Effector CD8-positive, alpha-beta T cell (primary cell): ENCODE measurements at places on chromosomes 7 and 10.

DNA sequence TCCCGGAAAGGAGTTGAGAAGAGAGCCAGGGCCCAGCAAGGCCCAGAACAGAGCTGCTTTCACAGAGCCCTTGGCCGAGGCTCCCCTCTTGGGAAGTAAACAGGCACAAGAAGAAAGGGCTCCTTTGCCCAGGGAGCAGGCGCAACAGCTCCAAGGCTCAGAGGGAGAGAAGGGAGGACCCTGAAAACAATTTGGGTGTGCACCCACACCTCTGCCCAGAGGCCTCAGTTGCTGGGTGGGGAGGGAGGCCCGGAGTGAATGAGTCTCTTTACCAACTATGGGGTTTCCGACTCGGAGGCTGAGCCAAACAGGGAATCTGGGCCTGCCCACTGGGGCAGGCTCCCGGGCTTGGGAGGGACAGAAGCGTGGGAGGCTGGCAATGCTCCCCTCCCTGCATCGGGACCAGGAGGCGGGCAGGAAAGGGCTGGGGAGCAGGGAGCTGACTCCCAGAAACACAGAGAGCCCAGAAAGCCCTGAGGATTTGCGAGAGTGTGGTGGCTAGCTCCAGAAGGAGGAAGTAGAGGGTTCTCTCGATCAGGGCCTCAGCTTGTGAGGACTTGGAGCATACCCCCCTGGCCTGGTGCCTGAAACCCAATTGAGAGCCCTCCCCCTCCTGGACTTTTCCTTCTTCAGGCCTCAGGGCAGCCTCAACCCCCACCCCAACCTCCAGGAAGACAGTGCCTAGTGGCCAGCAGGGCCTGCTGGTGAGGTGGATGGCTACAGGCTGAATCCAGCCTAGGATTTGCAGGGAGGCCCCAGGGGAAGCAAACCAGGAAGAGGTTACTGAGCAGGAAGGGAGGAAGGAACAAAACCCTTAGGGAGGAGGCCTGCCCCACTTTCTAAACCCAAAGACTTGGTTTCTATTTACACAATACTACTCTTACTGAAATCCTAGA lies 6.2 kb downstream of the C10orf105 start:
- no peak for DNase-seq

- no peak for DNase-seq
Observed at GRCh38 chr10:103120977-103121735, 71.9 kb downstream of the NT5C2 start.

GRCh38 chr7:121187222-121187621 lies 141.6 kb upstream of the WNT16 start:
- no peak for DNase-seq

DNA sequence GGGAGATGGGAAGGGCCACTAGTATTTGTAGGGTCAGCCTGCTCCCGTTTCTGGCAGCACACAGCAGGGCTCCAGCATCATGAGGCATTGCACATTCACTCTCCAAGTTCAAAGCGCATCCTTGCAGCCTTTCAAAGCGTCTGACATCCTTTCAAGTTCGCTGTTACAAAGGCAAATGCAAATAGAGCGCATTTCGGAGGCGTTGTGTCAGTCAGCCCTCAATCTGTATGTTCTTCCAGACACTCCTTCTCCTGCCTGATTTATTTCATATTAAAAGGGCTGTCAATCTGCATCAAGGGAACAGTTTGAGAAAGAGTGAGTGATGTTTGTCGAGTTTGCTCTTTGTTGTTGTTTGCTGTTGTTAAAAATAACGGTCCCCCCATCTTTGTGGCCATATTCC lies 188.5 kb downstream of the SNX10 start:
- no peak for DNase-seq

- no peak for DNase-seq
Observed at GRCh38 chr7:96243241-96243640, 78.7 kb downstream of the SLC25A13 start.

GRCh38 chr7:13336227-13336626 lies 648.8 kb downstream of the ARL4A start:
- DNase-seq, result no peak

DNA sequence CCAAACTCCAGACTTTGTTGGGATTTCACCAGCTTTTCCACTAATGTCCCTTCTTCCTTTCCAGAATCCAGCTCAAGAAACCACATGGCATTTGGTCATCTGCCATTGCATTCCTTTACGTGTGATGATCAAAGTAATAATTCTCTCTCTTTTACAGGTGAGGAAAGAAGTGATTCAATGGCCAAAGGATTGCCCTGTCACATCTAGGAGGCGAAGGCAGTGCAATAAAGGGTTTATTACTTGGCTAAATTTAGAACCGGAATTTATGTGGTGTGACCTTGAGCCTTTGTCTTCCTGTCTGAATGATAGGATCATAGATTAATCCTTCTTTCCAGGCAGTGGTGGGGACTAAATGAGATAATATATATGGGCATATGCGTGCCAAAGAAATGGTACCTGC lies 58.3 kb upstream of the COBL start:
- no peak for DNase-seq

GRCh38 chr7:134891262-134891695 lies 95.0 kb upstream of the AGBL3 start:
- no peak for DNase-seq

DNA sequence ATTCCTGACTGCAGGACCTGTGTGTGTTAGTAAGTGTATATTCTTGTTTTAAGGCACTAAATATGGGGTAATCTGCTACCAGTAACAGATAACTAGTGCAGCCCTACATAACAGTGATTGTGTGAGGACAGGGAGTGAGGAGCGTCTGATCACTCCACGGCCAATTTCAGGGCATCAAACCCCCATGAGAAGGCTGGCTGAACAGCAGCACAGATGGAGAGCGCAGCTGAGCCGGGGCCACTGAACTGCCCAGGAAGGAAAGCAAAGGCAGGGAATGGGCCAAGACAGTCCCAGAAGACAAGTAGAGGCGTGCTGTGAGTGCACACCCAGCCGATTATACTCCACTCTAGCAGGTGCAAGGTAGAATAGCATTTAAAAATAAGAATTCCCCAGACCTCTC lies 157.1 kb upstream of the CHST15 start:
- no peak for DNase-seq

- DNase-seq, result no peak
Observed at GRCh38 chr10:109071539-109071938, 851.8 kb downstream of the XPNPEP1 start.

GRCh38 chr10:96228408-96228994 lies 42.9 kb downstream of the BLNK start:
- DNase-seq, result no peak

DNA sequence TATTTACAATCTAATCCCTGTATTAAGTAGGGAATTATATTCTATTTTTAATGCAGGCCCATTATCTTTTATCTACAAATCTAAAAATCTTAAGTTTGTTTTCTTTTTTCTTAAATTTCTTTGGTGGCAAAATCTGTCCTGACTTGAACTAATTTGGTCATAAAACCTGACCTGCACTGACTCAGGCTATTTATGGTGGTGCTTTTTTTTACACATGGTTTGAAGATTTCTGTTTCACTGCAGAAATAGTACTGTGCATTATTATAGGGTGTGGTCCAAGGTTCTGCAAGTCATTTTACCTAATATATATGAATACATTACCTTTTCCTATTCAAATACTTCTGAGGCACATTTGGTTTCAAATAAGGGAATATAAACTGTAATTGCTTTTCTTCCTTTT lies 137.0 kb downstream of the CD36 start:
- DNase-seq, result no peak

DNA sequence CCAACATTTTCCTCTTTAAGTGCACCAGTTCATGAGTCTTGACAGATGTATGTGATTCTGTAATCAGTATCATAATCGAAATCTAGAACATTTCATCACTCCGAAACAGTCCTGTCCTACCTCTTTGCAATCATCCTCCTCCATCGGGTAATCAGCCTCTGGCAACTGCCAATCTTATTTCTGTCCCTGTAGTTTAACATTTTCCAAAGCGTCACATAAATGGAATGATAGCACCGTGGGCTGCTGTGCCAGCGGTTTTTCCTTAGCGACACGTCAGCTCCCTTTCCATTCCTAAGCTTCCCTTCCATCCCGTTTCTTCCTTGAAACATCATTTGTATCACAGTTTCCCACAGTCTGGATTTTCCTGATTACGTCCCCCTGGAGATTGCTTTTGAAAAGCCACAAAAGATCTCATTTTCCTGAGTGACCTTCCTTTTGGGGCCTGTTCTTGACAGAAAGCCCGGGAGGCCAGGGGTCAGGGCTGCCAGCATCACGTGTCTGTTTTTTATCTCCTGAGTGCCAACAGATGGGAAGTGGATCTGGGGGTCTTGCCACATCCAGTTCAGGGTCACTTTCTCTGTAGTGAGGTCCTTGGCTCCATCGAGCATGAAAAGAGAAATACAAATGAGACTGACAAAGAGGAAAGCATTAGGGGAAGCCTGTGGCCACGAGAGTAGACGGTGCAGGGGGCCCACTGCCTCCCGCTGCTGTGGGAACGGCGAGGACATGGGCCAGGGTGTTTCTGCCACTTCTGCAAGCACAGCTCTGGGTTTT lies 31.6 kb downstream of the TMEM120A start:
- no peak for DNase-seq

- no peak for DNase-seq
Observed at GRCh38 chr10:104041891-104042535, 43.7 kb downstream of the COL17A1 start.

DNA sequence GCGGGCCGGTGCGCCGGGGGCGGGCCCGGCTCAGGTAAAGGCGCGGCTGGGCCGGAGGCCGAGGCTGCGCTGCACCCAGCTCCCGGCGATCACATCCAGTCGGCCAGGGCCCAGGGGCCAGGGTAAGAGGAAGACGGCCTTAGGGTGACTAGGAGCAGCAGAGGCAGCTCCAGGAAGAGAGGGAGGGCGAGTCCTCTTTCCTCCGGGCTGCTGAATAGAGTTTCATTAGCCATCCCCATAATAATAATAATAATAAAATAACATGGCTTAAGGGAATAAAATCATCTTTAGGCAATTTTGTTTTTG lies 44.8 kb upstream of the CDK1 start:
- DNase-seq, result no peak

DNA sequence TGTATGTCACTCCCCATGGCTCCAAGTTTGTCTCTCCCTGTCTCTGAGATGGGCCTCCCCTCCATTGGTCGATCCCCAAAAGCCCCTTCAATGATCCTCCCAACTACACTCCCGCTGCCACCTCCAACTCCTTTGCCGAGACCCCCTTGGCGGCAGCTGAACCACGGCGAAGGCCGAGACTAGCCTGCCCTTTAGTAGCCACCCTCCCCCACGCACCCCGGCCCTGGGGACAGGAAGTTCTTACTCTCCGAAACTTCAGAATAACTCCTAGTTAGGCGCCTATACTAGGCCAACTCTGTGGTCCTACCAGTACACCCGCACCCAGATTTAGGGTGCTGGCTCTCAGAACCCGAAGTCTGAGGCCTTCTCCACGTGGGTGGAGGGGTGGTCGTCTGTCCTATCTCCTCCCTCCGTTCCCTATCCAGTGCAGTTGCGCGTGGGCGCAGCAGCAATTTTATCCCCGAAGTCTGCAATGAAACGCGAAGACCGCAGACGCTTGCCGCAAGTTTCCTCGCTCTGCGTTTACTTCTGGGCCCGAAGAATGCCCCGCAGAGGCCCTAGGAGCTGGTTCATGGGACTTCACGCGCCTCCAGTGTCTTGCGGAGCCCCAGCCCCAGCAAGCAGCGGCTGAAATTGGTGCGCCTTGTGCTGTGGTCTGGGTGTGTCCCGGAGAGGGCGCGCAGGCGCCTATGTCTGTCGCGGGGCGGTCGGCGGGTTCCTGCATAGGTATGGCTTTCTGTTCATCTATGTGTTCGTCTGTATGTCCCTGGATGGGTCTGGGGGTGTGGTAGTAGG lies 82.6 kb upstream of the SLF2 start:
- DNase-seq, result no peak

DNA sequence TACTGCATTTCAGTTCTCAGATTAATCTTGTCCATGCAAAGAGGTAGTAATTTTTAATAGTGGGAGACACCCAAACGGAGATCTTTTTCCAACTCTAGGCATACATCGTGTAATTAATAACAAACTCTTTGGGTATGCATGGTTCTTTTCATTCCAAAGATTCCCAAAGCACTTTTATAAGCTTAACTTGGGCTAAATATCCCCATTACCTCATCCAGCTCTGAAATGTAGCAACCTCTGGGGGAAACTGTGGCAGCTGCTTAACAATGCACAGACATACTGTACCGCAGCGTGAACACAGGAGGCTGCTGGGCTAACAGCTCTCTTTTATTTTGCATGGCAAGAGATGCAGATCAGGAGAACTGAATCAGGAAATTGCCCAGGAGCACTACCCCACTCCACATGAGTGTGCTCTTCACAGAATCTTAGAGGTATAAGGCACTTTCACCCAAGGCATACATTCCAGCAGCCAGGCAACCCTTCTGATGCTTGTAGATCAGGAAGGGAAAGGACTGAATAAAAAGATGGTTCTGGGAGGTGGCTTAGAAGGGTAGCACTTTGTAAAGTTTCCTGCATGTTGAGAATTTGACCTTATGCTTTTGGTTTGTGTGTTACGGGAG lies 114.4 kb upstream of the GLI3 start:
- DNase-seq, result no peak

- DNase-seq, result no peak
Observed at GRCh38 chr10:119306986-119307392, 99.6 kb downstream of the GRK5 start.

DNA sequence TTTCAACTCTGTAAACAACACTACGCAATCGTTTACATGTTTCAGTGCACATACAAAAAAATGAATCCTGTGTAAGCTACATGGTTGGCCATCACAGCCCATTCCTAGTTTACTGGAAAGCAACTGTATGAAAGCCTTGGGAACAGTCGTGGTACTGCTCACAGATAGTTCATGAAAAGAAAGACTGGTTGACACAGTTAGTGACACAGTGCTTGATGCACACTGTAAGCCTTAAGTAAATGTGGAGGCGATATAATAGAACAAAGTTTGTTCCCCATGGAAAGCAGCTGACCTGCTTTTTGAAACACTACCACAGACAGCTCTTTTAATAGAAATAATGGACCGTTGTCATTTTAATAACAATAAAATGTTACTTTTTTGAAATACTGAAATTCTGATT lies 5.1 kb downstream of the CACNA2D1 start:
- no peak for DNase-seq

GRCh38 chr7:22601003-22601402 lies 101.0 kb upstream of the STEAP1B start:
- DNase-seq, result no peak

DNA sequence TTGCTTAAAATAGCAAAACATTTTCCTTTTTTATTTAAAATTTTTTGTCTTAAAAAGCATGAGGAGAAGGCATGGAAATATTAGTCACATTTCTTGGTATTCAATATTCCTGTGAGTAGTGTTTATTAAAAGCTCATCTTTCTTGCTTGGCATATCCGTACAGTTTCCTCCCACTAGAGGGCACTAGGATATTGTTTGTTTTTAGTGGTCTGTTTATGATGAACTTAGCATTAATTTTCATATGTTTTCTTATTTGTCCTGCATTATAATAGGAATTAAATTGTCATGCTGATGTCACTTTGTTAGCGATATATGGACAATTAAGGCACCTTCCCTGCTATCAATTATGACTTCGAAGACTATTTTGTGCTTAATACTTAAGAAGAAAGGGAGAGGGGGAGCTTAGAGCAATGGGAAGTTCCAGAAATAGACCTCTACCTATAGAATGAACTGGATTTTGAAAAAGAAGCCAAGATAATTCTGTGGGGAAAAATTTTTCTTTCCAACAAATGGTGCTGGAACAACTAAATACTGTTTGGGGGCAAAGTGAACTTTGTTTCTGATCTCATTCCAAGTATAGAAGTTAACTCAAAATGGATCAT lies 91.0 kb upstream of the STRIP2 start:
- DNase-seq, result no peak

- no peak for DNase-seq
Observed at GRCh38 chr7:74093671-74094223, 10.1 kb downstream of the LIMK1 start.
